Choroid plexus epithelial cell (primary cell): ENCODE measurements at places on chromosomes 11 and 22.

GRCh38 chr22:24446260-24446611 is 18.8 kb downstream of the ADORA2A start:
- DNase-seq = no peak

GRCh38 chr11:61007383-61007955 is 36.0 kb downstream of the CD6 start:
- DNase-seq = no peak

- peak; percentile 28 for DNase-seq
These were observed 25.9 kb downstream of the PIWIL4 start for GRCh38 chr11:94593030-94593429.

DNA sequence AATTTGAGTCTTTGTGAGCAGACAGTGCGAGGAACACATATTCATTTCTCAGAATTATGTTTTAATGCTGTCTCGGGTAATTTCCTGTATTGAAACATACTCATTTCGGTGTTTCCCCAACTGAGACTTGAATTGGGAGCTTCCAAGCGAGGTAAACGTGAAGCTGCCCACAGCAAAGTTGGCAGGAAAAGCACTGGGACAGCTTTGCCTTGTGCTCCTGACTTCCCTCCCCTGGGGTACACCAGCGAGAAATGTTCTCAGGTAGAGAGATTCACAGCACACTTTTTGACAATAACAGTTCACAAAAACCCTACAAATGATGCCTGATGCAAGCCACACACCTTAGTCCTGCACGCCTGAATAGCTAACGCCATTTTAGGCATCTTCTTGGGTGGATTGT is 3.1 kb downstream of the HTR3B start:
- no peak for DNase-seq

- DNase-seq = no peak
These were observed 10.3 kb downstream of the EIF4G2 start for GRCh38 chr11:10798330-10798928.
